ENCODE measurements at places on chromosomes 12 and 14.
A peak's percentile ranks its signal among the peaks of the same experiment; 100 is the strongest.

DNA sequence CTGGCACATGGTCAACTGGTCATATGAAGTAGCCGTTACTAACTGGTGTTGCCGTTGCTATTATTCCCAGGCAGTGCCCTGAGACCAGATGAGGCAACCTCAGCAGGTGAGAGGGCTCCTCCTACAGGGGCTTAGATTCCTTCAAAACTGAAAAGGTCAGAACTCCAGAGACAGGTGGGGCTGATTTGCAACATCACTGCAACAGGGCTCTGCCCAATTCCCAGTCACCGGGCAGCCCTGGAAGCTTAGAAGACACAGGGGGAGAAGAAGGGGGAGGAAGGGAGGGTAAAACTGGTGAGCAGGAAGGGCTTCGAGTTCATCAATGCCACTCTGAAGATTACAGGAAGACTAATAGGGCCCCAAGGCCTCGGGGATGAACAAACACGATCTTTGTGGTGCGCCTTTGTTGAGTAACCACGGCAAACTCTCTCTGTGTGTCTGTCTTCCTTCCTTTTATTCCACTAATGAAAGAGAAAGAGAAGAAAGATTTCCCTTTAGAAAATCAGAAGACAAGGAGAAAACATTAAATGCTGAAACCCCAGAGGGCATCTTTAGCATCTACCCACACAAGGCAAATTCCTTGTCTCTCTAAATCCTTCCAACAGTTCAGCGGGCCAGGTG is 749.1 kb upstream of the TBX3 start:
- no peak for DNase-seq

GRCh38 chr12:128468926-128469325 is 202.0 kb downstream of the TMEM132C start:
- DNase-seq: no peak

- DNase-seq: no peak
These were observed 92.0 kb downstream of the OTX2 start for GRCh38 chr14:56718312-56718711.

- DNase-seq: no peak
These were observed 295.9 kb downstream of the FOXG1 start for GRCh38 chr14:29062466-29062865.

DNA sequence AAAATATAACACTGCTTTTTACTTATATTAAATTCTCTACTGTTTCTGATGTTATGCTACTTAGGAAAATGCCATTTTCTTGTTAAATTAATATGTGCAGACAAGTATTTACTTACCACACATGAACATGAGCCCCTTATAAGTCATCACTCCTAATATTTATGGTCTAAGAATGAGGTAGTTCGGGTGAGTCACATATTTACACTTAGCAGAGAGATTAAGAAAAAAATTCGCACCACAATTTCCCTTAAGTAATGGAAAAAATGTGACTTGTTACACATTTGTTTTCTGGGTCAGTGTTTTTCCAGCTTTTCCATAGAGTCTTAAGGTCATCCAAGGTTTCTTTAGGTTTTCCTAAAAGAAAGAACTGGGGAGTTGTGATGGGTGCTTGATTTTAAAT is 68.3 kb downstream of the RERG start:
- DNase-seq: peak; percentile 95

- DNase-seq: no peak
These were observed 22.4 kb upstream of the LRRK2 start for GRCh38 chr12:40202095-40203059.

DNA sequence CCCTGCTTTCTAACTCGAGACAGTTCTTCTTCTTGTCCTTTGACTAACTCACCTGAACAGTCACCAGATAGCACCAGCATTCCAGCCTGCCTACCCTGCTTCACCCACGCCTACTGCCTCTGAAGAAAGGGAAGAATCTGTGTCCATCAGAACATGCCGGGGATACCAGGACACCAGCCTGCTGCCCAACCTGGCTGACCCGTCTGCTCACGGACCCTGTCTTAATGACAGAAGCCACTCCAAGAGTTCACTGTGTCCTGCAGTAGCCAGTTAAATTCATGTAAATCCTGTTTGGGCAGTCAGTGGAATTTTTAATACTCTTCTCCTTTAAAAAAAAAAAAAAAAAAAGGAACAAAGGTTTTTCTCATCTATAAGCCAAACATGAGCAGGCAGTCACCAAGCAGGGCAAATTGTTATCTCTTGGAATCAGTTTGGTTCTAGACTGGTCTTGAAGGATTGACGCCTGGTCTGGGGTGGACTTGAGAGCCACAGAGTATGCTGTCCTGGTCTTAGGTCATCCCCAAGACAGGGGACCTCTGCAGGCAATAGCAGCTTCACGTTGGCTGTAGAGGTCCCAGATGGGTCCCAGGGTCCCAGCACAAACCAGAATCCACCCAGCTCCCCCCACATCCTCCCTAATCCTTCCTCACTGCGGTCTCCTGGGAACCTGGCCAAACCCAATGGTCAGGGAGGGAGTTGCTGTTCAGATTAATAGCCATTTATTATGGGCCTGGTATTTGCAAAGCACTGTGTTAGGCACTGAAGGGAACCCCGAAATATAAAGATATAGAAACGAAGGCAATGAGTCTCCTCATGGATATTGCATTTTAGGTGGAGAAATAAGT is 181.1 kb upstream of the HIF1A start:
- peak; percentile 49 for DNase-seq

- no peak for DNase-seq
These were observed 882.3 kb downstream of the LRFN5 start for GRCh38 chr14:42488965-42489364.

DNA sequence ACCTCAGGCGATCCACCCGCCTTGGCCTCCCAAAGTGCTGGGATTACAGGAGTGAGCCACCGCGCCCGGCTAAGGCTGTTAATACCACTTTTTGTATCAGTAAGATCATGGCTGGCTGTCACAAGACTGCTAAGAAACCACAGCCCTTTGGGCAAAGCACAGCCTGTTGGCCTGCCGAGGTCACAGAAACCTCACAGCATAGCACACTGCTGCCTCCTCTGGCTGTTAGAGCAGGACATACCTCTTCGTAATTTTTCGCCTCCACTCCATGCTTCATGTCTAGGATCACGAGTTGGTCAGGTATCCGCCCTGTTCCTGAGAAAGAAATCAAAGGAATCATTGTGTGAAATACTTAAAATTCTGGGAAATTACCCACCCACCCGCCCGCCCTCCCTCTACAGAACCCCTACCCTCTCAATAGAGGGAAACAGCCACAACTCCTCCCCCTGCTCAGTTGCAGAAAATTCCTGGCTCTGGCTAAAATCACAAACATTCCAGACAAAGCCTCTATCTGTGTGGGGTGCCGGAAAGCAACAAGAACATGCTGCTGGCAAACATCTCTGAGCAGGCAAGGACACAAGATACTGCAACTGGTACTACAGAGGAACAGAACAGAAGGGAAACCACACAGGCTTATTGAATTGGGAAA is 20.7 kb upstream of the NEK9 start:
- DNase-seq: peak; percentile 46

- peak; percentile 81 for DNase-seq
These were observed 15.5 kb downstream of the E2F7 start for GRCh38 chr12:77049767-77050353.

GRCh38 chr14:64841121-64841651 is 38.5 kb downstream of the SPTB start:
- DNase-seq: peak; percentile 66

DNA sequence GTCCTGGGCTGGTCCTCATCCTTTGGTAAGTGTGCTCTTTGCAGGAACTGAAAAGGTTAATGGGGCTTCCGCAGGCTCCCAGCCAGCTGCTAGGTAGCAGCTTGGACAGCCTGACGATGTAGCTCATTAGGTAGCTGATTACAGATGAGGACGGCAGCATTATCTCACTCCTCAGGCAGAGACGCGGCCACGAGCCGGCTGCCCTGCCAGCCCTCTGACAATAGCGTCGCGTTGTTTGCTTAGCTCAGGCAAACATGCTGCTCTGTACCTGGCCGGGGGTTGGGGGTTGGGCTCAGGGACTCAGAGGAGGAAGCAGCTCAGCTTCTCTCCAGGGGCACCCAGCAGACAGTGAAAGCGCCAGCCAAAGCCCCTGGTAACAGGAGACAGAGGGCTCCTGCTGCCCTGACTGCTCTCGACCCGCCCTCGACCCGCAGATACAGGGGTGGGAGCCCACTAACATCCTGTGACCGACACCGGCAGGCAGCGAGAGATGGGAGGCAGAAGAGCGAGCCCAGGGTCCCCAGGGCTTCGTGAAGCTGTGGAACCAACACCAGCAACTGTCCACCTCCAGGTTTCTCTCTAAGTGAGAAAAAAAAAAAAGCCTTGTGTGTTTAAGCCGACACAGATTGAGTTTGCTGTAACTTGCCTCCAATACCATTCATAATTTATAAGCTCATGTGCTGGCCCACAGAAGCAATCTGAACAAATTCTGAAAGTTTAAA is 53.4 kb upstream of the DLK1 start:
- peak; percentile 8 for DNase-seq

DNA sequence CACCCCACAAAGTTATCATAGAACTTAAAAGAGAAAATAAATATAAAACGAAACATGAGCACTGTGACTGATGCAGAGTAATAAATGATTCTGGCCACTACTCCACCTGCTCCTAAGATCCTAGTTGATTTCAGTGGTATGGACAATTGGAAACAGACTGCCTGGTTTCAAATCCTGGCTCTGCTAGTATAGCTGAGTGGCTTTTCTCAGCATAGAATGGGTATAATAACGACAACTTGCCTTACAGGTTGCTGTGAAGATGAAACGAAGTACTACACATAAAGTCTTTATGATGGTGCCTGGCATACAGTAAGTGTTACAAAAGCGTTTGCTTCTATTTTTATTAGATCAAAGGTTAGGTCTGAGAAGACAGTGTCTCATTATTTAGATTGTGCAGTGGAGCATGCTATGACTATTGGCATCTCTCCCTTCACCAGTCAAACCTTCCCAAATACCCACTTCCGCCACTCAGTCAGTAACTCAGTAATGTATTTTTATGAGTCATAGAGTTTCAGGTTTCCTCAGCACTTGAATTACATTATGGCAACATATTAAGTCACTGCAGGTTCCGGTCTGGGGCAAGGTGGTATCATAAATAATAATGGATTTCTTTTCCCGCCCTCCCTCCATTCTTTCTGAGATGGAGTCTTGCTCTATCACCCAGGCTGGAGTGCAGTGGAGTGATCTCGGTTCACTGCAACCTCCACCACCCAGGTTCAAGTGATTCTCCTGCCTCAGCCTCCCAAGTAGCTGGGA is 29.7 kb upstream of the NR2C1 start:
- peak; percentile 99 for DNase-seq

DNA sequence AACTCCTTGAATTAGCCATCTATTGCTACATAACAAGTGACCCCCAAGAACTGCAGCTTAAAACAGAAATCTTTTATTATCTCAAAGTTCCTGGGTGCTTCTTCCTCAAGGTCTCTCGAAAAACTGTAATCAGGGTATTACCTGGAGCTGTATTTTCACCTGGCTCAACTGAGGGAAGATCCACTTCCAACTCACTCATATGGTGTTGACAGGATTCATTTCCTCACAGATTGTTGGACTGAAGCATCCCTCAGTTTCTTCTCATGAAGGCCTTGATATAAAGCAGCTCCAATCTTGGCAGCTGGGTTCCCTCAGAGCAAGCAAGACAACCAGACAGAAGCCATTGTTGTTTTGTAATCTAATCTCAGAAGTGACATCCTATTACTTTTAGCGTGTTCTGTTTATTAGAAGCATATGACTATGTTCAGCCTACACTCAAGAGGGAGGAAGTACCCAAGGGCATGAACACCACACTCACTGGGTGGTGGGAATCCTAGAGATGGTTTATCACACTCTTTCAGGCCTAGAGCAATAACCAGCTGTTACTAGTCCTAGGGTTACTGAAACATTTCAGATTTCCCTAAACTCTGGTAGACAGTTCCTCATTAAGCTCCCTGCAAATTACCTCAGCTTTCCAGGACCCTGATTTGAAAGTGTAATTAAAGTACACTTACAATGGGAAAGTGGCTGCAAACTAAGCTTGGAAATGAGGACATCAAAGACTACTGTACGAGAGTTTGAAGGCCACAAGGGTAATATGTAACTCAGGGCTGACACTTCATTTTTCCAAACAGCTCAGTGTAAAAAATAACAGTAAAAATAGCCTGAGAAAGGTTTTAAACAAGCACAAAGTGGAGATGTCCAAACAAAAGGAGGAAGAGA is 222.2 kb downstream of the SEC23A start:
- DNase-seq: no peak

- DNase-seq: no peak
These were observed 21.8 kb downstream of the CCNK start for GRCh38 chr14:99502989-99503421.

GRCh38 chr12:24991209-24992049 is 42.5 kb upstream of the BCAT1 start:
- DNase-seq: peak; percentile 69

DNA sequence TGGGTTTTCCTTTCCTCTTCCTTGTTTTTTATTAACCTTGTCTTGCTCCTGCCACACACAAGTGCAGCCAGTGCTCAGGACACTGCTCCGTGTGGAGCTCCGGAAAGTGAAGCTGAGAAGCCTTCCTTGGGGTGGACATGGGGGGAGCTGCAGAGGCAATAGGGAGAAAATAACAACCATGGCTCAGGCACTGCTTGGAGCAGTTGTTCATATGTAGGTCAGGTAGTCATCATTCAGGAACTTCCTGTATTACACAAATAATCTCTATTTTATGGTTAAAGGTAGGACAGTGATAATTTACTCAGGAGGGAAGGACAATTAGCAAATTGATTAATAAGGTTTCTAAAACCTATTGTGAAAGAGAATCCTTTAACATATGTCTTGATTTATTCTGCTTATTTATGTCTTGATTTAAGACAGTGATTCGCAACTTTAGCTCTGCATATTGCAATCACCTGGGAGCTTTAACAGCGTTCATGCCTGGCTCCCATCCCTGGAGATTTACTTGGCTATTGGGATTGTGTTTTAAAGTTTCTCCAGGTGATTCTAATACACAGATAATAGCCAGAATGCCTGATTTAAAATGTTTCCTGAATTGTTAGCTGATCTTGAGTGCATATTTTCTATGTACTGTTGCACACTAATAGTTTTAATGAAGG is 92.1 kb downstream of the ETV6 start:
- DNase-seq: peak; percentile 67

- no peak for DNase-seq
These were observed 26.9 kb downstream of the BATF start for GRCh38 chr14:75549169-75549568.

- no peak for DNase-seq
These were observed 18.0 kb upstream of the RNASE10 start for GRCh38 chr14:20487396-20487725.

DNA sequence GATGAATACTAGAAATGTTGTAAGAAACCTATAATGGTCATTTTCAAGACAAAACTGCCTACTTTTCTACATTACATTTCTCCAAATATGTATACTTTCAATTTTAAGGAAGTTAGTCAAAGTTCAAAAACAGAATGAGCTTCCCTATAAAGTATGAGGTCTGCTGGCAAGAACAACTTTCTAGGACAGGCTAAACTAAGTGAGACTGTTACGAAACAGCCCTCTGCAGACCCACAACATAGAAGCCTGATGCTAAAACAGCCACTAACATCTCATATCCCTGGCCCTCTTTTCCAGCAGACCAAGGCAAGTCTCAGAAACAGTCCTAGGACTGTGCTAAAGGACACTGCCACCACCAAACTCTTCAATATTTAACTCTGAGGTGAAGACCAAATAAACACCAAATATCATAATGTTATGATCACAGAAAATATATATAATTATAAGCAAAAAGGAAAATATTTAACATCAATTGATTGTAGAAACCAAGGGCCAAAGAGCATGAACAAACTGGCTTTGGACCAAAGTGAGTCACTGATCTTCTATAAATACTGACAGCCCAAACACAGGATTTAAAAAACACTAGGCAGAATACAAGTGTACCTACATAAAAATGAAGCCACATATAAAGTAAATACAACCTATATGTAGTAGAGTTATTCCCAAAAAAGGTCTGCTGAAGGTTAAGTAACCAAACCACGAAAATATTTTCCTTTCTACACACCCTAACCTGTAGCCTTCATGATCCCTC is 27.7 kb downstream of the PPP4R3A start:
- DNase-seq: no peak

Measured in bronchial epithelial cell (primary cell).